ENCODE measurements at places on chromosomes 7 and 10.

DNA sequence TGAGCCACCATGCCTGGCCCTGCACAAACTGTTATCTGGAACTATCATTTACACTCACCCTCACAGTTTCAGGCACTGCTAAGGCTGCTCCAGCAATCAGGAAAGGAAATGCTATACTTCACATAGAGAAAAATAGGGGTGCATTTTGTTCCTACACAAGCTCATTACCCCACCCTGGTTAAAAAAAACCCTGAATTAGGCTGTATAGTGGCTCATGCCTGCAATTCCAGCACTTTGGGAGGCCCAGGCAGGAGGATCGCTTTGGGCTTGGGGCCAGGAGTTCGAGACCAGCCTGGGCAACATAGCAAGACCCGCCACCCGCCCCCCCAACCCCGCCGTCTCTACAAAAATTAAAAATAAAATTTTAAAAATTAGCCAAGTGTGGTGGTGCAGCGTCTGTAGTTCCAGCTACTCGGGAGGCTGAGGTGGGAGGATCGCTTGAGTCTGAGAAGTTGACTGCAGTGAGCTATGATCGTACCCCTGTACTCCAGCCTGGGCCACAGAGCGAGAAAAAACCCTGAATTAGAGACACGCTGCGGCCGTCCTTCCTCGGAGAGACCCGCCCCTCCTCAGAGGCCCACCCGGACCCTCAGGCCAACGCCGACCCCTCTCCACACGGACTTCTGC is 539 bp downstream of the PTCD1 start:
- no peak for DNase-seq

GRCh38 chr10:72694476-72695369 is 2.8 kb downstream of the MCU start:
- DNase-seq, result no peak

DNA sequence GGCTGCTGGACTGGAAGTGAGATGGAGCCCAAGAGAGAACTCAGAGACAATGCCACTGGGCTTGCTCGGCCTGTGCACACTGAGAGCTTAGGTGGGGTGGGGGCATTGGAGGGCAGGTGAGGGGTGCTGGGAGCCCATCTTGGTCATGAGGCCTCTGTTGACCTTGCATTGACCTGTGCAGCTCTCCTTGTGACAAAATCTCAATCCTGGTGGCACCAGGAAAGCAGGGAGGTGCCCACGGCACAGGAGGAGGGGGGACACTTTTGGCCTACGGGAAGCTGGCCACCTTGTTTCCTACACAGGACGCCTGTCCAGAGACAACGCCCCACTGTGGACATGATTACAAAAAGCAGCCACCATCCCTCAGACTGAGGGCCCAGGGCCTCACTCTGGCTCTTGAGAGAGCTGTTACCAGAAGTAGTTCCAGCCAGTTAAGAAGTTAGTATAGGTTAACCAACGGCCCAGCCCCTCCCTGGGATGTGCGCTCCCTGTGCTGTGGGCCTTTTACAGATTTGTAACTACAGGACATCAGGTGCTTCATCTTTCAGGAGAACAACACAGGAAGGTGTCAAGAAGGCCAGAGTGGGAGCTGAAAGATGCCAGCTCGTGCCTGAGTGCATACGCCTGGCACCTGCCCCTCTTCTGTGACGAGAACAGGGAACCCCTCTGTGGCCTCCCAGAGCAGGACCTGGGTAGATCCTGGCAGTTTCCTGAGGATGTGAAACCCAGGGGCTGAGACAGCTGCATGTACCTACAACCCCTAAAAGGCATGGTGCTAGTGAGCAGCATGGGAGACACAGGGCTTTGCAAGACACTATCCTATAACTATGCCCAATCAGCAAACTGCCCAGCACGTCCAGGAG is 10.3 kb downstream of the PKD1L1 start:
- DNase-seq, result no peak

DNA sequence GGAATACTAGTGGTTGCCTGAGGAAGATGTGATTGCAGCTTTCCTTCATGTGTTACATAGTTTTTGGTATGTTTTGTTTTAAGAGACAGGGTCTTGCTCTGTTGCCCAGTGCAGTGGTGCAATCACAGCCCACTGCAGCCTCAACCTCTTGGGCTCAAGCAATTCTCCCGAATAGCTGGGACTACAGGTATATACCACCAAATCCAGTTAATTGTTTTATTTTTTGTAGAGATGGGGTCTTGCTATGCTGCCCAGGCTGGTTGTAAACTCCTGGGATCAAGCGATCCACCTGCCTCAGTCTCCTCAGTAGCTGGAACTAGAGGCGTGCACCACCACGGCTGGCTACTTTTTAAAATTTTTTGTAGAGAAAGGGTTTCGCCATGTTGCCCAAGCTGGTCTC is 79.1 kb upstream of the TMEM248 start:
- no peak for DNase-seq

GRCh38 chr10:78310481-78311080 is 276.9 kb downstream of the RPS24 start:
- DNase-seq, result no peak

DNA sequence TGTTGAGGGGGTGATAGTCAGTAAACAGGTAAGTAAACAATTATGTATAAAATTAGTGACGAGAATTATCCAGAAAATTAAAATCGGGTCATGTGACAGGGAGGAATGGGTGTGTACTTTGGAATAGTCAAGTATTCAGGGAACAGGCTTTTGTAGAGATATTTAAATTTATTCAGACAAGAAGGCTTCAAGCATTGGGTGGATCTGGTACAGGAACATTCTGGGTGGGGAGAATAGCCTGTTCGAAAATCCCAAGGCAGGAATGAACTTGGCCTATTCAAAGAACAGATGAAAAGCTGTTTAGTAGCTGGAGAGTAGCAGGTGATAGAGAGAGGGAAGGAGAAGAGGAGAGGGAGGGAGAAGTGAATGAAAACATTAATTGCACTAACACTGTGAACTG is 448.9 kb upstream of the FZD8 start:
- no peak for DNase-seq

DNA sequence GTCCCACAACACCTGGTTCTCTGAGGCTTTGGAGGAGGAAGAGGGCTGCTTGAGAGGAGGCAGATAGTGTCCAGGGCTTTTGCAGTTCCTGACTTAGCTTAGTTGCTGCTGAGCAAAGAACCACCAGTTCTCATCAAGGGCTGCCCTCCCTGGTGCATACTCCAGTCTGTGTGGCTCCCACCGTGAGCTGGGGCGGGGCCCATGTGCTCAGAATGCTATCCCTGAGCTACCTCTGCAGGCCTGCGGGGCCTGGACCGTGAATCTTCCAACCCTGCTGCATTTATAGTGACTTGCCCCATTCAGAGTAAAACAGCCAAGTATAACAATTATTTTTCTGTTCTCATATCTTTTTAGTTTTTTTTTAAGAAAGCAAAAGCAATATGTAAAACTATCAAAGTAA is 49.2 kb downstream of the TACR2 start:
- no peak for DNase-seq

DNA sequence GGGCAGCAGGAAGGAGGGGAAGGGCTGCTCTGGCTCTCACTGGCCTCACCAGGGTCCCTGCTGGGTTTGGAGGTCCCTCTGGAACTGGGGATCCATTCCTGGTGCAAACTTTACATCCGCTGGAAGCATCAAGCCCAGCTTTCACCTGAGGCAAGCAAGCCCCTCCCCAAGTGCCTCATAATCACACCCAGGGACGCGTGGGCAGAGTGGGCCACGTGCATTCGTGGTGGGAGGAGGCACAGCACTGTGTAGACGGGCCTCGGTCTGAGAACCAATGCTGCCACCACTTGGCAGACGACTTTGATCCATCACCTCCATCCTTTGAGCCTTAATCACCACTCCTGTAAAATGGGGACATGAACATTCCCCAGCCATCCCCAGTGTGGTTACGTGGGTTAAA is 74.1 kb downstream of the VWA2 start:
- no peak for DNase-seq

DNA sequence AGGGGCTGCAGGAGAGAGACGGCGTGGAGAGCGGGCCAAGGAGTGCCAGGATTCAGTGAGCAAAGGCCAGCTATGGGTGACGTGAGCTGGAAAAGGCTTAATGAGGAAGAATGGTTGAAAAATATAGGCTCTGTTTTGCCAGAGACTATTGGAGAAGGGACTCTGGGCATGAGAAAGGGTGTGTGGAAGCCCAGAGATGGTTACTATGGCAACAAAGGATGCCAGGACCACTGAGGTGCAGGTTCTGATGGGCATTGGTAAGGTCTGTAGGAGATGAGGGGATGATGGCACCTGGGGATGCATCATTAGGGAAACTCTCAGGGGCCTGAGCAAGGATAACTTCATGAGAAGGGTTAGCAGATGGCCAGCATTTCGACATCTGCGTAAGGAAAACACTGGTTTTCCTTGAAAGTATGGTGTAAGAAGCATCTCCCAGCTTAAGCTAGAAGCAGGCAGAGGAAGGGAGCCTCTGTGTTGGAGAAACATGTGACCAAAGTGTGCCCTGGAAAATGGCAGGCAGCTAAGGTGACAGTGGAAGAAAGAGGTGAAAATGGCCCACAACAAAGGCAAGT is 21.6 kb upstream of the FAM180A start:
- no peak for DNase-seq

- no peak for DNase-seq
Measured at GRCh38 chr7:34385384-34385783, 272.6 kb upstream of the NPSR1 start.

DNA sequence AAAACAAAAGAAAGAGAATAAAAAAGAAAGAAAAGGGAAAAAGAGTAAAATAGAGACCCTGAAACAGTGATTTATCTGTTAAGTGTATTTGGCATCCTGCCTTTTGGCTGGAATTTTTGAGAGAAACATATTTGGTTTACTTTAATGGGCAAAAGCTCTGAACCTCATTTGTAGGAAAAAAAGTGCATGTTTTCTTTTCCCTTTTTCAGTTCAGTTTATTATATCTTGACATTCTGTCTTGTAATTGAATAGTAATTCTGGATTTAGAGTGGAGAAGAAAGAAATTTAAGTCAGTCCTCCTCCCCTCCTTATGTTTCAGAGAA is 69.5 kb downstream of the ARID5B start:
- no peak for DNase-seq

DNA sequence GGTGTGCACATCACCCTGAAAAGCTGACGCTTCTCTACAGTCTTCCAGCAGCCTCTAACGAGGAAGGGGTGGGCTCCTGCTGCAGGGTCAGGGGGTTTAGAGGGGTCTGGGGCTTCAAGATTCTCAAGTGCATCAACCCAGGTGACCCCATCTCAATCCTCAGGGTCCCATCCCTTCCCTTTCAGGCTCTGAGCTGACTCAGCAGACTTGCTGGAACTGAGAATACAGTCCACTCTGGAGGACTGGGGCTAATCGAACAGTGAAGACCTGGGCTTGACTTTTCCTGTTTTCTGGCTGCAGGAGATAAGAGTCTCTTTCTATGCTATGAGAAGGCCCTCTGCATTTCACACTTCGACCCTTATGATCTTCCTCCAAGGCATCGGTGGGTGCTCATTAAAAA is 22.3 kb upstream of the NPTX2 start:
- DNase-seq, result no peak

DNA sequence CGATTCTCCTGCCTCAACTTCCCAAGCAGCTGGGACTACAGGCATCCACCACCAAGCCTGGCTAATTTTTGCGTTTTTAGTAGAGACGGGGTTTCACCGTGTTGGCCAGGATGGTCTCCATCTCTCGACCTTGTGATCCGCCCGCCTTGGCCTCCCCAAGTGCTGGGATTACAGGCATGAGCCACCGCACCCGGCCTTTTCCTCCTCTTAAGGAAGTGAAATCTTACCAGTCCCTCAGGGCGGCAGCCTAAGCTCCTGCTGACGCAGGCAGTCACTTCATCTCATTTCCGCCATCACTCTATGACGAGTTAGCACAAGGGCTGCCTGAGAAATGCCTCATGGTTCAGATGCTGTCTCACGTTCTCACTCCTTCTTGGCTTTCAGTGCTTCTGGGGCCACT is 246.0 kb upstream of the SHH start:
- DNase-seq, result no peak

- no peak for DNase-seq
Measured at GRCh38 chr10:51950371-51950995, 251.1 kb upstream of the CSTF2T start.

DNA sequence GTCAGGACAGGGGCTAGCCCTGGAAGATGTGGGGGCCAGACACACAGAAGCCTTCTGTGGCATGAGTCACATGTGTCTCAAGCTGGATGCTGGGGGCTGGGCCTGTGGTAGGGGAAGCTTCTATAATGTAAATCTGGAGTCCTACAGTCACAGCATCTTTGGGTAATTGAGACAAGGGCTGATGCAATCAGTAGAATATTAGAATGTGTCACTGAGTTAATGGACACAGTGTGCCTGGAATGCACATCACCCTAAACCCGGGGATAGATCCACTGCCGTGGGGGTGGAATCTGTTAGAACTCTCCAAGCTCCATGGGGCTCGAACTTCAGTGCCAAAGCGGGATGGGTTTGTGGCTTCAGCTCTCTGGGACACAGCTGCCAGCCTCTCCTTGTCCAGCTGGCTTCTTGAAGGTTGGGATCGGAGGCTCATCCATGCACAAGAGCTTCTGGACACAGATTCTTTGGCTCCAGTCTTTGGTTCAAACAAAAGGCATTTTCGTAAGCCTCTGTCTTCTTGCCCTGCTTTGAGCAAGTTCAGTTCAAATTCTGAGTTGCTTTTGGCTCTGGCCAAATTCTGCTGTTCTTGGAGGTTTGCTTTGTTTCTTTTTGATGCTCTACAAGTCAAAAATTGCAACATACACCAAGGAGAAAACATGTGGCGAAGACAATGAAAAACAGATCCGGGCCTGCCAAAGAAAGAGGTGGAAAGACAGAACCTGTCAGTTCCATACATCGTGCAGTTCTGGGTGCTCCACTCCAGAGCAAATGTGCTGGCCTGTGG is 194.8 kb upstream of the ZNF32 start:
- no peak for DNase-seq

- DNase-seq, result no peak
Measured at GRCh38 chr10:62899311-62899710, 83.1 kb upstream of the EGR2 start.

GRCh38 chr10:76035206-76036110 is 604.0 kb downstream of the LRMDA start:
- no peak for DNase-seq

DNA sequence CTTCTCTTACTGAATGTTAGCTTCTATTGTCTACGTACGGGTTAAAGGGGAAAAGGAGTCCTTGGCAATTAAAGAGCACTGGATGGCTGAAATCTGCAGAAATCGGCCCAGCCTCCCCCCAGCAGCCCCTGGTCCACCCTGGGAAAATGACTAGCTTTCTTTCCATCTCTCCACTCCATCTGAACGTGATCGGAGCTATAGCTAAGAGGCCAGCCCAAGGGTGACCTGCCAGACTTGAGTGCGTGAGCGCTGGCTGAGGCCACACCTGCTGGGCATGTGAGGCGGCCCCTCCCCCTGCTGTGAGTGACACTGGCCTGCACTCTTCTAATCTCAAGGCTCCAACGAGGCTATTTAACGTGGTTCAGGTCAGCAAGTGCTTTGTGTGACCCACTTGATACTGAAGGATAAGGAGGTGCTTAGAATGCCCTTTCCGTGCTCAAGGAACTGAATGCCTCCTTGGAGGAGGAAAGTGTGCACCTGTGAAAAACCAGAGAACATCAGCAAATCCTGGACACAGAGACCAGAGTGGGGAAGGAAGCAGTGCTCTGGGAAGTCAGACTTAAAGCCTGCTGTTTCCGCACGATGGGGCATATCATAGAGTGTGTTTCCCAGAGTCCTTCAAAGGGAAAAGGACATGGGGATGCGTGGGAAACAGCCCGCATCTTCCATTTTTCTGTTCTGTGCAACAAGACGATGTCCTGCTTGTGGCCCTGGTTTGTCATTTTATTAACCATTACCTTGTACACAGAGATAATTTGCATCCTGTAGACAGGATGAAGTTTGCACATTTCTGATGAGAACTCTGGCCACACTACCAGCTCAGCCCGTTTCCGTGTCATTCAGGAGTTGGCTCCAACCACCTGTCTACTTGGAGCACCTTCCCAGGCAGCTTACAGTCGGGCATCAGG is 12.5 kb upstream of the MNX1 start:
- no peak for DNase-seq

- no peak for DNase-seq
Measured at GRCh38 chr10:43701295-43701694, 52.6 kb upstream of the ZNF32 start.

Data from stimulated activated CD8-positive, alpha-beta memory T cell treated with anti-CD3 and anti-CD28 coated beads, Interleukin-2, amount 100 ng/mL, for 1 hour (primary cell).